ENCODE measurements at places on chromosomes 11 and 22. TPM values are rescaled to one million over a fixed set of nuclear protein-coding genes. Genes with fewer than 3 reads are reported as not detected.

The KLHL35 gene
- total RNA-seq, result 0.39 TPM

The CLDN5 gene
- total RNA-seq, result not detected

The NLRP10 gene
- not detected for total RNA-seq

DNA sequence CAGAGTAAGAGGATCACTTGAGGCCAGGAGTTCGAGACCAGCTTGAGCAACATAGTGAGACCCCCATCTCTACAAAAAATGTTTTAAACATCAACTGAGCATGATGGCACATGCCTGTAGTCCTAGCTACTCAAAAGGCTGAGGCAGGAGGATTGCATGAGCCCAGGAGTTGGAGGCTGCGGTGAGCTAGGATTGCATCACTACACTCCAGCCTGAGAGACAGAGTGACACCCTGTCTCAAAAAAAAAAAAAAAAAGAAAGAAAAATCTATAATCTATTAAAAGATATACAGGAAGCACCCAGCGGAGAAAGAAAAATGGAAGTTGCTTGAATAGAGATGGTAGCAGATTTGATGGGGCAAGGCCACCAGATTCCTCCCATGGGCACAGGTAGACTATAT lies 61.8 kb downstream of the FAM83F start:
- no peaks in the 10 kb centered on the region for H3K27me3 ChIP-seq
- H3K27ac ChIP-seq, result peak overlapping the region; percentile 74
- no peak for DNase-seq
- H3K36me3 ChIP-seq, result no peaks in the 10 kb centered on the region
- no peak overlapping the region for H3K4me3 ChIP-seq
- H3K4me1 ChIP-seq, result peaks cover 67% of the 10 kb centered on the region

The NCF4 gene
- 117 TPM for total RNA-seq

The OR5AK2 gene
- total RNA-seq, result not detected

The SORL1 gene
- 414 TPM for total RNA-seq

The DKK3 gene
- total RNA-seq, result not detected

The ACAD8 gene
- total RNA-seq, result 33.6 TPM

The SCGB1D2 gene
- total RNA-seq, result not detected

DNA sequence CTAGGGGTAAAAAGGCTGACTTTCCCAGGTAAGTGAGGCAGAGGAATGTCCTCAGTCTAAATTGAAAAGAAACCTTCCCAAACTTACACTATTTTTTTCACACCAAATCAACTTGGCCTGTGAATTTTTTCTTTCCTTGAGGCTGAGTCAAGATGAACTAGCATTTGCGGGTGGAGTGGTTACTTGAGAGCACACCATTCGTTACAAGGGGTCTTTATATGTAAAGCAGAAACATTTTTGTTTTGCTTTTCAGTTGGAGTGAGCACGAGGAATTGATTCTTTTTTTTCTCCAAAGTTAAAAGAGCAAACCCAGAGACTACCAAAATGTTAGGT lies 36.4 kb downstream of the MAML2 start:
- H3K36me3 ChIP-seq, result peaks cover 5% of the 10 kb centered on the region
- DNase-seq, result no peak
- H3K27me3 ChIP-seq, result no peaks in the 10 kb centered on the region
- no peak overlapping the region for H3K4me3 ChIP-seq

DNA sequence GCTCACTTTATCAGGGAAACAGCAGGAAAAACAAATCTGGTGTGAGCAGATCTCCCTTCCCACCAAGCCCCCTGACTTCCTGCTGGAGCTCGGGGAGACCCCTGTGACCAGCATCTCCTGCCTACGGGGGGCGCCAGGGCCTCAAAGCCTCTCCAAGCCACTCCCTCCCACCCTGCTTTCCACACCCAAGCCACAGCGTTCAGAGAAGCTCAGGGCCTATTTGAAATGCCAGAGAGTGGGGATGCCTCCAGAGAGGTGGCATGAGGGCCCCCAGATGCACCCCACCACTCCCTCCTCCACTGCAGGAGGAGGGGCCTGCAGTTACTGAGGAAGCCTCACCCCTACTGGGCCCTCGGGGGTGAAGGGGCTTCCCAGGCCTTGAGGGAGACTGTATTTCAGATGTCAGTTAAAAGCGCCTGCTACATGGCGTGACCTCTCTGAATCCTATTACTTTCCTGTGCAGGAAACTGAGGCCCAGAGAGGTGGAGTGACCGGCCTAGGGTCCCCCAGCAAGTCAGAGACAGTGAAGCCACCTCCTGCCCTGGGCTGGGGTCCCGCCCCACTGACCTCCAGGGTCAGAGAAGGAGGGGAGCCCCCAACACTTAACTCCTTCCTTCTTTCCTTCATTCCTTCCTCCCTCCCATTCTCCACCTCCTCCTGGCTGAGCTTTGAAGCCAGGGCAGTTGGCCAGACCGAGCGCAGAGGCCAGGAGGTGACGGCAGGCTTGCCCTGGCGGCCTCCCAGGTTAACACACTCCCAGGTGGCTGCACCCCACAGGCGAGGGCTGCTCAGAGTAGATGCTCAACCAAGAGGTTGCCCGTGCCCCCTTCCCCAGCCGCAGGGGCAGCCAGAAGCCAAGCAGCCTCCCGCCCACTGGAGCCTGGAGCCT lies 6.0 kb upstream of the CDKN1C start:
- H3K27ac ChIP-seq, result no peak overlapping the region
- H3K27me3 ChIP-seq, result no peaks in the 10 kb centered on the region
- H3K4me3 ChIP-seq, result peak overlapping the region; percentile 33
- H3K4me1 ChIP-seq, result peaks cover 23% of the 10 kb centered on the region
- H3K36me3 ChIP-seq, result no peaks in the 10 kb centered on the region

The PAX6 gene
- not detected for total RNA-seq

The IFITM10 gene
- 1.1 TPM for total RNA-seq

DNA sequence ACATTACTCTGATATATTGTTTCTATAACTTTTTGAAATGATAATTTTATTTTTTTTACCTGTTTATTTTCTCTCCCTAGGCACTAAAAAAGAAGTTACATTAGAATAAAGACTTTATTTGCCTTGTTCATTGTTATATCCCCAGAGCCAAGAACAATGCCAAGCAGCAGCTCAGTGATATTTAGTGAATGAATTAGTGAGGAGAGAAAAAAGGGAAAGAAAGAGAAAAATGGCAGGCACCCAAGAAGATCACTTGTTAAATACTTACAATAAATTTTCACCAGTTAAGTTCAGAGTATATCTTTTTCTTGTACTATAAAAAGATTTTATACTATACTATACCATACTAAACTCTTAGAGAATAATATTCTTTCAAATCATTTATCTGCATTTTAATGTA lies 13.3 kb upstream of the ANO5 start:
- no peak for DNase-seq
- no peaks in the 10 kb centered on the region for H3K4me1 ChIP-seq
- H3K27me3 ChIP-seq, result no peaks in the 10 kb centered on the region

The SLC7A4 gene
- total RNA-seq, result not detected

DNA sequence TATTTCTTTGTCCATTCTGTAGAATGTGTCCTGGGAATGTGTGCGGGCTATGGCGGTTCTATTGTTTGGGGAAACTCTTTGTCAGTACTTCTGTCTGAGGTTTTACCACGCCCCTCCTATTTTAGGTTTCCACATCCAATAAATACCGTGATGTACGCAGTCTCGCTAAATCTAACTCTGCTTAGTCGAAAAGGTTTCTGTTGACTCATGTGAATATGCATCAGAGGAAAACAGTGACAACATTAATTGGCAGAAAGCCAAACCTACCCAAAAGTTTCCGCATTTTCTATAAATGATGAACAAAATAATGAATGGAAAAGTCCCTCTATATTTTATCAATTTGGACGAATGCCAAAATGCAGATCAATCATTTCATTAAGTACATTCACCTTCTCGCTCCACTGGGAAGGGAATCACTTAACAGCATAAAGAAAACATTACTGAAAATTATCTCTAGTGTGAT lies 143.4 kb downstream of the MAML2 start:
- H3K27me3 ChIP-seq, result no peaks in the 10 kb centered on the region
- no peaks in the 10 kb centered on the region for H3K36me3 ChIP-seq
- no peak overlapping the region for H3K4me3 ChIP-seq
- no peak for DNase-seq
- H3K27ac ChIP-seq, result no peak overlapping the region

- H3K27me3 ChIP-seq, result peaks cover 17% of the 10 kb centered on the region
- H3K27ac ChIP-seq, result no peak overlapping the region
- H3K4me1 ChIP-seq, result no peaks in the 10 kb centered on the region
- no peak overlapping the region for H3K4me3 ChIP-seq
Observed at GRCh38 chr22:35712672-35713071, 5.0 kb upstream of the APOL5 start.

DNA sequence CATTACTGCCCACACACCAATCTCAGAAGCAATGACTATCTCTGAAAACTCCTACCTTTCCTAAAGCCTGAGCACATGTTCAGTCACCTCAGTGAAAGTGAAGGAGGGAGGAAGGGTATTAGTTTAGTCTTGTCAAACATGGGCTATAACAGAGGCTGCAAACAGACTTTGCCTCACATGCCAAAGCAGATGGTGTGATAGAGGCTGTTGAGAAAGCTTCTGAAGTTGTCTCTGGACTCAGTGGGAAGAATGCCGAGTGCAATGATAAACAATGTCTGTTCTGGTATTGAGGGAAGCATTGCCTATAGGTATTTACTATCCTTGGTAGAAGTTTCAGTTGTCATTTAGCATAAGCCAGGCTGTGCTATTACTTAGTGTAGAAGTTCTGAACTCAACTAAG lies 314.5 kb upstream of the CCDC90B start:
- no peaks in the 10 kb centered on the region for H3K4me1 ChIP-seq
- no peak for DNase-seq
- H3K36me3 ChIP-seq, result no peaks in the 10 kb centered on the region
- H3K4me3 ChIP-seq, result no peak overlapping the region
- H3K27me3 ChIP-seq, result no peaks in the 10 kb centered on the region

DNA sequence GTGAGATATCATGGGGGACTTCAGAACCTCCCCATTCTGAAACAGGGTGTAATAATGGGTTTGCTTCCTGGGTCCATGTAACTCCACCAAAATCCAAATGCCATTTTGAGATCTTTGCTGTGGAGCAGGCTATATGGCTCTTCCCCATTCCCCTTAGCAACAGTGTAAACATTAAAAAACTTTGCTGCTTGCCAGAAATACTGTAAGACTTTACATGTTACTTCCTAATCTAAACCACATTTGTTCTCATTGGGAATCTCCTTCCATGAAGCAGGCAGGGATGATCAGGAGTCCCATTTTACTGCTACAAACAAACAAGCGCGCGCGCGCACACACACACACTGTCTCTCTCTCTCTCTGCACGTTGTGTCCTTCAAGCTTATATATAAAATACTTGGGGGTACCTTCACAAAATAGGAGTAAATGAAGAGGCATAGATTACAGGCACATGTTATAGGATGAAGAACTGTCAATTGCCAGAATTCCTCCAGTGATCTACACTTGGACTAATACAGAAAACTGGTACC lies 86.5 kb downstream of the ANO3 start:
- no peaks in the 10 kb centered on the region for H3K36me3 ChIP-seq
- H3K4me1 ChIP-seq, result no peaks in the 10 kb centered on the region
- H3K4me3 ChIP-seq, result no peak overlapping the region
- no peaks in the 10 kb centered on the region for H3K27me3 ChIP-seq
- H3K27ac ChIP-seq, result no peak overlapping the region

GRCh38 chr22:46887978-46888377 lies 125.5 kb downstream of the TBC1D22A start:
- no peaks in the 10 kb centered on the region for H3K27me3 ChIP-seq
- H3K36me3 ChIP-seq, result peaks cover 2% of the 10 kb centered on the region
- no peak for DNase-seq

DNA sequence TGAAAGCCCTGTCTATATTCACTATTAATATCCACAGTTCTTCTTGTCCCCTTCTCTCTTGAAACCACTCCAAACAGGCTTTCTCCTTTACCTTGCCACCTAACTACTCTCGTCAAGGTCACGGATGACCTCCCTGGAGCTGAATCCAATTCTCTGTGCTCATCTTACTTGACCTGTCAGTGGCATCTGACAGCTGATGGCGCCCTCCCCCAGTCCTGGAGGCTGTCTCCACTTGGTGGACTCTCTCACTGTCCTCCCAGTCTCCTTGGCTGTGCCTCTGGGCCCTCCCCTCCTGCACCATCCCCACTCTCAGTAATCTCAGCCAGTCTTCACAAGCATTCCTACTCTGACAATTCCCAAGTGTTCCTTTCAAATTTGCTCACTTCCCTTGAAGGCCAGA lies 8.7 kb downstream of the TNKS1BP1 start:
- no peak for DNase-seq
- H3K4me3 ChIP-seq, result no peak overlapping the region
- H3K27ac ChIP-seq, result no peak overlapping the region
- H3K4me1 ChIP-seq, result peaks cover 10% of the 10 kb centered on the region

The CSKMT gene
- total RNA-seq, result 57.3 TPM

DNA sequence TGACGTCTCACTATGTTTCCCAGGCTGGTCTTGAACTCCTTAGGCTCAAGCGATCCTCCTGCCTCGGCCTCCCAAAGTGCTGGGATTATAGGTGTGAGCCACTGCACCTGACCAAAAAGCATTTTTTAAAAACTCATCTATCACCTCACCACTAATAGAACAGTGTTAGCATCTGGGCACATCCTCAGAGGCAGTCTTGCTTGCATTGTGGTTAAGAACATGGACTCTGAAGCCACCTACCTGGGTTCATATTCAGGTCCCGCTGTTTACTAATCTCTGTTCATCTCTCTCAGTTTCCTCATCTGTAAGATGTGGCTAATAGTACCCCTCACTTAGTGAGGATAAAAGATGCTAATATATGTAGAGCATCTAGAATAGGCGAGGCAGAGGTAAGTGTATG lies 90.6 kb downstream of the PACS1 start:
- H3K36me3 ChIP-seq, result peaks cover 5% of the 10 kb centered on the region
- no peak overlapping the region for H3K4me3 ChIP-seq
- H3K4me1 ChIP-seq, result no peaks in the 10 kb centered on the region
- no peaks in the 10 kb centered on the region for H3K27me3 ChIP-seq
- no peak for DNase-seq
- no peak overlapping the region for H3K27ac ChIP-seq

DNA sequence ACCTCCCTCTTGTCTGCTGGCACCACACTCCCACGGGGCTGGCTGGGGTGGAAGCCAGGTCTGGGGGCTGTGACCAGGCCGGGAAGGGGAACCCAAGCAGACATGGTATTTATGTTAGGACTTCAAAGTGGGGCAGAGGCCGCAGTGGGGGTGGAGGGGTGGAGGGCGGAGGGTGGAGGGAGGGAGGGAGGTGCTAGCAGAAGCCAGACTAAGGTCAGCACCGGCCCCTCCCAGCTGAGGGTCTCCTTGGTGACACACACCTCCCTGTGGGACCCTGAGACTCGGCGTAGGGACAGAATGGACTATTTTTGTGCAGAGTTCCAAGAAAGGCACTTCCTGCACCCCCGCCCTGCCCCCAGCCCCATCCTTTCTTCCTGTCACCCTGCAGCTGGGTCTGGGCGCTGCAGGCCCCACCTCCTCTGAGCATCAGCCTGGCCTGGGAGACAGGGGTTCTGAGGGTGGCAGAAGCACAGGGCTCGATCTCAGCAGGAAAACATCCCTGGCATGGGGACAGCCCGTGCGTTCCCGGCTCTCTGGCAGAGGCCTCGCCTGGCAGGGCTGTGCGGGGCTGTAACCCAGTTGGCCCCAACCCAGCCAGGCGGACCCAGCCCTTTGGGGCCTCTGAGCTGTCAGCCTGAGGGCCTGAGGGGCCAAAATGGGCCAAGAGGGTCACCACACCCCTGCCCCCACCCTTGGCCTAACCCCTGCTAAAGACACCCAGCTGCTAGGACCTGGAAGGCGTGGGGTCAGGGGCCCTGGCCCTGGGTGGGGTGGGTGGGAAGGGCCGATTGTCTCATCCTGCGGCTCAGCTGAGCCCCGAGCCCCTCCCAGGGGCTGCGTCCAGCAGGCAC lies 9.6 kb upstream of the CD248 start:
- DNase-seq, result peak; percentile 15
- no peak overlapping the region for H3K4me3 ChIP-seq
- no peaks in the 10 kb centered on the region for H3K27me3 ChIP-seq
